ENCODE measurements at places on chromosomes 12 and 14. TPM values are rescaled to one million over a fixed set of nuclear protein-coding genes. Genes with fewer than 3 reads are reported as not detected.

BMP4 gene
- 1.0 TPM for polyA plus RNA-seq

ACACB gene
- polyA plus RNA-seq = 0.52 TPM

SCNN1A gene
- polyA plus RNA-seq = 0.14 TPM

SLC25A47 gene
- polyA plus RNA-seq = not detected

KCNC2 gene
- not detected for polyA plus RNA-seq

SLC5A8 gene
- not detected for polyA plus RNA-seq

NRL gene
- polyA plus RNA-seq = 0.14 TPM

TMEM132D gene
- polyA plus RNA-seq = not detected

TDRD9 gene
- not detected for polyA plus RNA-seq

KRT74 gene
- polyA plus RNA-seq = not detected

CD163 gene
- polyA plus RNA-seq = not detected

RTL1 gene
- not detected for polyA plus RNA-seq

C12orf56 gene
- polyA plus RNA-seq = not detected

SYCP3 gene
- polyA plus RNA-seq = 0.51 TPM

CEBPE gene
- not detected for polyA plus RNA-seq

FLRT2 gene
- not detected for polyA plus RNA-seq

PRKCH gene
- 32.3 TPM for polyA plus RNA-seq

AMIGO2 gene
- polyA plus RNA-seq = not detected

METAP2 gene
- polyA plus RNA-seq = 66.3 TPM

NGB gene
- polyA plus RNA-seq = not detected

CFAP54 gene
- 1.0 TPM for polyA plus RNA-seq

IL26 gene
- 0.36 TPM for polyA plus RNA-seq

MYH6 gene
- 0.84 TPM for polyA plus RNA-seq

KRT77 gene
- not detected for polyA plus RNA-seq

WSCD2 gene
- not detected for polyA plus RNA-seq

DEPDC4 gene
- polyA plus RNA-seq = 4.7 TPM

MYRFL gene
- polyA plus RNA-seq = 0.67 TPM

IFNG-AS1 gene
- polyA plus RNA-seq = 0.40 TPM

TAPBPL gene
- polyA plus RNA-seq = 39.9 TPM

SERPINA12 gene
- polyA plus RNA-seq = not detected

SGPP1 gene
- 31.5 TPM for polyA plus RNA-seq

DYNLL1 gene
- 633 TPM for polyA plus RNA-seq

TCL1B gene
- not detected for polyA plus RNA-seq

ARHGDIB gene
- polyA plus RNA-seq = 1,165 TPM

ZDHHC22 gene
- polyA plus RNA-seq = not detected

GLT1D1 gene
- 4.1 TPM for polyA plus RNA-seq

TTC9 gene
- 0.87 TPM for polyA plus RNA-seq

FERMT2 gene
- polyA plus RNA-seq = 19.3 TPM

FAM90A1 gene
- polyA plus RNA-seq = 0.70 TPM

CCDC184 gene
- polyA plus RNA-seq = not detected

ALX1 gene
- polyA plus RNA-seq = not detected

MANSC4 gene
- polyA plus RNA-seq = not detected

PIP4P1 gene
- polyA plus RNA-seq = 37.7 TPM

PLEK2 gene
- not detected for polyA plus RNA-seq

RNASE3 gene
- not detected for polyA plus RNA-seq

TMEM229B gene
- 1.3 TPM for polyA plus RNA-seq

Data from GM12878 (cell line).